A549 treated with GW870086 at 1 μM for 4 hours (cell line): ENCODE measurements at places on chromosomes 3 and 15. TPM values are rescaled to one million over a fixed set of nuclear protein-coding genes. Genes with fewer than 3 reads are reported as not detected.

Gene PKM
- 2,891 to 3,252 TPM (median 3,147 TPM) in 5 replicates for total RNA-seq

Gene CADPS
- not detected in 5 replicates for total RNA-seq

Gene DLL4
- total RNA-seq = 1.1 to 2.0 TPM (median 1.2 TPM) in 5 replicates

Gene FAM107A
- total RNA-seq = 0.08 to 0.21 TPM (median 0.13 TPM) in 5 replicates

Gene ATP13A5
- not detected in 5 replicates for total RNA-seq

Gene ANKRD34C
- total RNA-seq = not detected in 5 replicates

Gene SI
- total RNA-seq = not detected in 5 replicates

Gene CDHR4
- total RNA-seq = 0.21 to 0.52 TPM (median 0.32 TPM) in 4 of 5 replicates, not detected in the other

Gene DYNLT2B
- 21.4 to 27.8 TPM (median 23.7 TPM) in 5 replicates for total RNA-seq

Gene EEF1AKMT4
- 8.7 to 13.2 TPM (median 12.4 TPM) in 5 replicates for total RNA-seq

Gene EXD1
- total RNA-seq = 0.16 to 0.33 TPM (median 0.27 TPM) in 3 of 5 replicates, not detected in the others
